ENCODE measurements at places on chromosomes 1 and 21. TPM values are rescaled to one million over a fixed set of nuclear protein-coding genes. Genes with fewer than 3 reads are reported as not detected.

AGO3 gene
- total RNA-seq, result 29.4 TPM

FCGR3B gene
- not detected for total RNA-seq

ASAP3 gene
- 0.25 TPM for total RNA-seq

SPRR5 gene
- not detected for total RNA-seq

C1orf21 gene
- total RNA-seq, result 8.1 TPM

TRAF3IP3 gene
- 426 TPM for total RNA-seq

NLRP3 gene
- 1.4 TPM for total RNA-seq

DNA sequence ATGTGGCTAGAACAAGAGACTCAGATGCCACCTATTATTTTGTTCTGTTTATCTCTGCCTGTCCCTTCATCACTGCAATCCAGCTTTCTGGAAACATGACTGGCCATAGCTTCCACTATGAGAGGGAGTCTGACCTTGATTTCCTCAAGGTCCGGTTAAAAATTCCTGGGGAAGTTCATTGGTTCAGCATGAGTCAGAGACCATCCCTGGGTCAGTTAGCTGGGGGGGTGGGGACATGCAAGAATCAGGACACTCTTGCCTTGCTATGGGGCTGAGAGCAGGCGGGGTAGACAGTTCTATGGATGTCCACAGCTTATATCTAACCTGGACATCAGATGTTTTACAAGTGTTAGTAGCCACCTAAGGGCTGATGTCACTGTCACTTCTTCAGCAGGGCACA, 81.1 kb downstream of the TENT5C start:
- DNase-seq, result no peak

DNA sequence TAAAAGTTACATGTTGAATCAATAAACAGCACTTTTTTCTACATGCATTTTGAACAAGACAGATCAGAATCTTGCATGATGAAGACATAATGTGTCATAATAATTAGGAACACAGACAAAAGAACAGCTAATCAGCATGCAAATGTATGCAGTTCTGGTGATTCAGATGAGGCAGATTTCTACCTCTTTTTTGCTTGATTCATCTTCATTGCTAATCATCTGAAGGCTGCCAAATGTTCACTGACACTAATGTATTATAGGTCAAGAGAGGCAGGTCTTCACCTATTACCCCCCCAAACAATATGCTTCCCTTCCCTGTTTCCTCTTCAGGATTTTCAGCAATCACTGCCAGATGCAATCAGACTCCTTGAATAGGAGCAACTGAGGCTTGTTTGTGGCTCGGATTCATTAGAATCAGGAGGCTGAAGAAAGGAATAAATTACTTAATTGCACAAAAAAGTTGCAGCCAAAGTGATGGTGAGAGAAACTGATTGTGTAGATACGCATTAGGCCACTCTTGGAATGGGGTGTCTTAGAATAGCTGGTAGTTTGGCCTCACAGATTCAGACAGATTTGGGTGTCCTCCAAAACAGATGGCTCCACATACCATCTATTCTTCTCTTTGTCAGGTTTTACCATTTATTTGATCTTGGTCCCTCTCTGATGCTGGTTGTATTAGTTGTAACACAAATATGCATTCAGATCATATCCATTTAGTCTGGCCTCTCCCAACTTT, 275.4 kb downstream of the RPS6KC1 start:
- DNase-seq, result no peak

DNA sequence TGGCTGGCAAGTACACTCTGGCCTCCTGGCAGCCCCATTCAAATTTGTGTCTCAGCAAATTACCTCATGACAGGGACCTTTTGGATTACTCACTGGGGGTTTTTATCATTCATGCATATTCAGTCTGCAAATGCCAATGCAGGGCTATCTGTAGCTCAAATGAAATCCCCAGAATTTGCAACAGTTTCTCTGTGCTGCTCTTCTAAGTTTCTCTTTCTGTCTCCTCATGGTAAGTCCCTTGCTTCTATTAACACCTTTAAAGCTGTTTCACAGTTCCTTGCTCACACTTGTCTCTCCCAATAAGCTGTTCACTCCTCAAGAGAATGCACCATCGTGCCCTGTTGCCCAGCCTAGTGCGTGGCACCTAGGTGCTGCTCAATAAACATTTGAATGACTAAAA, 3.3 kb upstream of the FAM78B start:
- no peak for DNase-seq

DNA sequence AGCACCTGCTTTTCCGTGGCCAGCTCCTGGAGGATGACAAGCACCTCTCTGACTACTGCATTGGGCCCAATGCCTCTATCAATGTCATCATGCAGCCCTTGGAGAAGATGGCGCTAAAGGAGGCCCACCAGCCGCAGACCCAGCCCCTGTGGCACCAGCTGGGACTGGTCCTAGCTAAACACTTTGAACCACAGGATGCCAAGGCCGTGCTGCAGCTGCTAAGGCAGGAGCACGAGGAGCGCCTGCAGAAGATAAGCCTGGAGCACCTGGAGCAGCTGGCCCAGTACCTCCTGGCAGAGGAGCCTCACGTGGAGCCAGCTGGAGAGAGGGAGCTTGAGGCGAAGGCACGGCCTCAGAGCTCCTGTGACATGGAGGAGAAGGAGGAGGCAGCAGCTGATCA, 413 bp downstream of the UBL4B start:
- DNase-seq, result no peak

DNA sequence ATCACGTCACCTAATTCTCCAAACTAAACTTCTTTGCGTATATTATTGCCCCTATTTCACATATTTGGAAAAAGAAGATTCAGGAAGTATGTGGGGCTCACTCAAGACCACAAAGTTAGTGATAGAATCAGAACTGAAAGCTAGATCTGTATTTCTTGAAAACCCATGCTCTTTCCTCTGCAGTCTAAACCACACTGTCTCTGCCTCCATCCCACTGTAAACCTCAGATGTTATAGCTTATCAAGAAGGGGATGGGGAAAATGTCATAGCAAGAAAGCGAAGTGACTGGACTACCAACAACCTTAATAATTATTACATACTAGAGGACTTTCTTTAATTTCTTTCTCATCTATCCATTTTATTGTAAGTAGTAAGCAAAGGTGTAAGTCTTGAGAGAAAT, 257.7 kb upstream of the SGIP1 start:
- peak; percentile 56 for DNase-seq

DNA sequence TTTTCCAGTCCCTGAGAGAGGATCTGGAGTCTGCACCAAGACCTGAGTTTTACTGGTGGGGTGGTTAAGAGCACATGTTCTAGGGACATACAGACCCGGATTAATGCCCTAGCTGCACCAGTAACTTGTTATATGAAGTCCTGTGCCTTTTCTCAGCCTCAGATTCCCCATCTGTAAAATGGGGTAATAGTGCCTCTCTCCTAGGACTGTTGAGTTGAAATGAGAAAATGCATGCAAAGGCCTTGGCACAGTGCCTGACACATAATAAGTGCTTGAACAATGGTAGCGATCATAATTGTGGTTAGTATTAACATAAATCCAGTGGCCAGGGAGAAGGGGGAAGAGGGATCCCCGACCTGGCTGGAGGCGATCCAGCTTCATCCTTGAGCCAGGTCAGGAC, 12.3 kb downstream of the AHDC1 start:
- no peak for DNase-seq
